ENCODE measurements at places on chromosomes 3 and 15.

- no peak for DNase-seq
These were observed 91.8 kb downstream of the ST8SIA2 start for GRCh38 chr15:92485441-92485840.

DNA sequence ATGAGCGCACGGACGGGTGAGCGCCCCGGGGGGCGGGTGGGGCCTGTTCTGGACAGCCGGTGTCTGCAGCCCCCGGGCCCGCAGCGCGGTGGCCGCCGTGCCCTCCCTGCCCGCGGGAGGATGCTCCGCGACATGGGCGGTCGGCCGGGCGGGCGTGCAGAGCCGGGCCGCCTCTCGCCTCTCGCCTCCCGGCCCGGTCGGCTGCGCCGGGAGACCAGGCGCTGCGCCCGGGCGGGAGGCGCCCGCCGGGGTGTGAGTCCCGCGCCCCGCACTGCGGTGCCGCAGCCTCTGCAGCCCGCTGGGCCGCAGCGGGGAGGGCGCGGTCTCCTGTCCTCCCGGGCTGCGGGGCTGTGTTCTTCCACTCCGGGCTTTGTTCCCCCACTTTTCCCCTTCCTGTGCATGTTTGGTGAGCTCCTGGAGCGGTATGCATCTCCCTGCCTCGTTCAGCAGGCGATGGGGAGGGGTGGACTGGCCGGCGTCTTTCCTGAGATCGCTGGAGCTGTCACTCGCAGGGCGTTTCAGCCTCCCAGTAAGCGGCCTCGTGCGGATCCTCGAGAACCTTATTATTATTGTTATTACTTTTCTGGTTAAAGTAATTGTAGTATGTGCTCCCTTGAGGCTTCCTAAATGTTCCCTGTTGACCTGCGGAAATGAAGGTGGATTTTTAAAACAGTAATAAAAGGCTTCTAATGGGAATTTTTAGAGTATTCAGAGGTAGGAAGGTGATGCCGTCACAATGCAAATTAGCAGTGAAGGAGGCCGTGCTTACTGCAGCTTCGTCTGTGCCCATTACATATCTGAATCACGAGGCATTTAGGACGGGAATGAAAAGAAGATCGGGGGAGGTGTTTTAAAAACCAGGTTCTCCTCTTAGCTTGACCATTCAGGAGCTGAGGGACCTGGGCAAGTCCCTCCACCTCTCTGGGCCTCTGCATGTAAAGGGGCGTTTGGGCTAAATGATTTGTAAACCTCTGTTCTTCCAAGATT, 593 bp downstream of the TMOD2 start:
- DNase-seq = no peak

DNA sequence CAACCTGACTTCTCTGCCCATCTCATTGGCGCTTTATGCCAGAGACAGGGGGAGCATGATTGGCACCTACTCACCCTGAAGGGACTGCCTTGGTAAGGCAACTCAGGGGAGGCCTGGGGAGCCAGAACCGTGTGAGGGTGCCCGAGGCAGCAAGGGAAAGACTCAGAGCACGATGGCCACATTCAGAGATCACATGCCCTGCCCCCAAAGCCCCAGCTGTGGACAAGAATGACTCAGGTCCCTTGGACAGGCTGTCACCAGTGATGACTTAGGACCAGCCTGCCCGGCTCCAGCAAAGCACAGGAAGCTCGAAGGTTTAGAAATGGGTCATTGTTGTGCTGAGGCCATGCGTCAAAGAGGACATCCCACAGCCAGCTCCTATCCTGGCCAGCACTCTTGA, 49.1 kb upstream of the LIMD1 start:
- DNase-seq = no peak

DNA sequence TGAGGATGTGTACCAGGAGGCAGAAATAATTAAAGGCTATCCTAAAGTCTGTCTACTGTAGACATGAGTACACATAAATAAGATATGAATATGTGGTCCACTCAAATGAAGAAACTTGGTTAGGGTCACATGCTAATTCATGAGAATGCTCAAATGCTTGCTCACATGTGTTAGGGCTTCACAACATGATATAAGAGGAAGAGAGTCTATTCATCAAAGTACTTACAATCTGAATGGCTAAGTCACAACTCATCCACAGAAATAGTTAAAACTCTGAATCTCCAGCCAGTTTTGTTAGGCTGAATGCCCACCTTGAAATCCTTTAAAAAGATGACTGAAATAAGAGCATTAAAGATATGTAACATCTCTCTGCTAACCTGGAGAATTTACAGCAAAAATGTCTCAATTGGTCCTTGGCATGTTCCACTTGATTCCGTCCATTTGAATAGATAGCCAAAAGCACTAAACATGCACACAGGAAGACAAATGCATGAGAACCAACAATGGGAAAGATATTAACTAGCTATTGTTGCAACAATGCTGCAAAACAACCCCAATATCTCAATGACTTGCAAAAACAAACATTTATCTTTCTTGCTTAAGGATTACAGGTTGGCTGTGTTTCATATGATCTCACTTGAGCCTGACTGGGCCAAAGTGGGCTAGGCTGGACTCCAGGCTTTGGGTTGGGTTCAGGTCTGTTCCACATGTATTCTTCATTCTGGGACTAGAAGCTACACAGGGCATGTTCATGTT, 10.6 kb upstream of the TBC1D5 start:
- DNase-seq = no peak

DNA sequence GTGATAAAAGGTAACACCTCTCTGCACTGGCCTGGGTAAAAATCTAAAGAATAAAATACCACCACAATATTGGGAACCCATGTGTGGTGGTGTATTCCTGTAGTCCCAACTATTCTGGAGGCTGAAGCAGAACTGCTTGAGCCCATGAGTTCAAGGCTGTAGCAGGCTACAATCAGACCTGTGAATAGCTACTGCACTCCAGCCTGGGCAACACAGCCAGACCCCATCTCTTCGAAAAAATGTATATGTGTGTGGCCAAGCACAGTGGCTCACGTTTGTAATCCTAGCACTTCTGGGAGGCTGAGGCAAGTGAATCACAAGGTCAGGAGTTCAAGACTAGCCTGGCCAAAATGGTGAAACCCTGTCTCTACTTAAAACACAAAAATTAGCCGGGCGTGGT, 1.8 kb upstream of the RPL14 start:
- no peak for DNase-seq

DNA sequence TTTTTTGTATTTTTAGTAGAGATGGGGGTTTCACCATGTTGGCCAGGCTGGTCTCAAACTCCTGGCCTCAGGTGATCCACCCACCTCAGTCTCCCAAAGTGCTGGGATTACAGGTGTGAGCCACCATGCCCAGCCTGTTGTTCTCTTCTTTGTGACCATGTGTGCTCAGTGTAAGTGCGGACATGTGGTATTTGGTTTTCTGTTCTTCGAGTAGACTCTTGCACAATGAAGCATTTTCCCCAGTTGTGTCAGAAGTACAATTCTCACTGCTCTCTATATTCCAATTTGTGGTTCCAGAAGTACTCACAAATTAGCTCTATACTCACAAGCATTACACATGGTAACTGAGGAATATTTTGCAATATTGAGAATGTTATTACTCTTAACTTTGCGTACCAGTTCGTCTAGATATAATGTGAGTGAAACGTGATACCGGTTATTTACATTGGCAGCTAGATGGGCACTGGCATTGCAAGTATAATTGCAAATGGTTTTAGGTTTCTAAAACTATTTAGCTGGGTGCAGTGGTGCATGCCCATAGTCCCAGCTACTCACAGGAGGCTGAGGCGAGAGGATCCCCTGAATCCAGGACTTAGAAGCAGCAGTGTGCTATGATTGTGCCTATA, 34.2 kb upstream of the MTMR14 start:
- no peak for DNase-seq

- DNase-seq = no peak
These were observed 37.9 kb downstream of the ANKDD1A start for GRCh38 chr15:64949383-64950186.

DNA sequence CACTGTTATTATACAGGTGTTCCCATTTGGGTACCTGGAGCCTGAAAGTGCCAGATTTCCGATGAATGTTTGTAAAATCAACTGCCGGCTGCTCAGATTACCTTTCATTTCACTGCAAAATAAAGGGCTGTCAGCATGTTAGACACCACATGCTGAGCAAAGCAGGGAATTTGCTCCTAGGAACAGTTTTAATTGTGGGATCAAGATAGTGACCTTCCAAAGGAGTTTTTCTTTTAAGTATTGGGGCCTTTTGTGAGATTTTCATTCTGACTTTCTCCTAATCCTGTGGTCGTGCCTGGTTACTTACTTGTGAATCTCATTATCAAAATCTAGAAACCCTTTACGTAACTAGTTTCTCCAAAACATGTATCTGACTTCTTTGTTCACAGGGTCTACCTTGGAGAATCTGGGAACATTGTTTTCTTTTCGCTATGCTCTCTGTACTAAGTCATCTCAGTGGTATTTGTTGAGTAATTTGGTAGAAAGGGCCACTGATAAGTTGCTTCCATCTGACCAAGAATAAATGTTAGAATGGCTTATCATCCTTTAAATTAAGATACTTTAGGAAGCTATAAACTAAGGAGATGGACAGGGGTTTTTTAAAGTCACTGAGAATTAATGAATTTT, 40.8 kb upstream of the LRTM1 start:
- DNase-seq = no peak

GRCh38 chr15:78405336-78405924, 32.6 kb upstream of the IREB2 start:
- DNase-seq = no peak

DNA sequence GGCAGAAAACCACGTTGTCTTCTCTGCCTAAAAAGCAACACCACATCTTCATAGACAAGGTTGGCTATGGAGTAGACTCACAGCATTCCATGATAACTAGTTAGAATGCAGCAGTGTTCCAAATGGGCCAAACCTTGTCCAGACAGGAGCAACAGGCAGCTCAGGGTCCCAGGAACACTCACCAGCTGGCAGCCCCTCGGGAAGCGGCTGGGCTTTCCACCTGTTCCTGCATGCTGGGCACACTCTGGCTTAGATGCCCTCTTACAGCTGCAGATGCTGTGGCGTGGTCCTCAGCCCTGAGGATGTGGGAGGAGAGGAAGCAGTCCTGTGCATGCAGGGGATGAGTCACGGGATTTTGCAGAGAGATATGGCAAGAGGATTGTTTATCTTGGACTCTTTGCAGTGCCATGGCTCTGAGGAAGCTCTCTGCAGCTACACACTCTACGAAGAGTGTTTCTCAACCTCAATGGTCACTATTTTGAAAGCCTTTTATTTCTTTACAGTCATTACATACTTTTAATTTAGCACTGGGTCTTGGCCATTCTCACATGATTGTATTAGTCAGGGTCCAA, 11.3 kb downstream of the NRROS start:
- no peak for DNase-seq

DNA sequence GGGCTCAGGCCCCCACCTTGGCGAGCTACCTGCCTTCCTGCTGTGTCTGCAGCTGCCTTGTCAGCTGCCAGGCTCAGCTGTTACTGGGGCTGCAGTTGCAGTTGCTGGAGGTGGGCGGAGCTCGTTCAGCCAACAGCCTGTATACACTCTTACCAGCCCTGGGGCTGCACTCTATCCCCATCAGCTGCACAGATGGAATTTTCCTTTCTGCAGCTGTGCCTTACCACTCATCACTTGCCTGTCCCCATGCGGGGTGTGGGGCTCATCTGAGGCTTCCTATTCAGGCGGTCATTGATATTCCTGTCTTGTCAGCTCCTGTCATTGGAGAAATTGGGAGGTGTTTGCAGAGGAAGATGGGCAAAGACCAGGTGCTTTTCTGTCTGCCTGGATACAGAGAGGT, 9.1 kb upstream of the SYN2 start:
- no peak for DNase-seq

GRCh38 chr3:152258448-152259393, 10.0 kb upstream of the MBNL1 start:
- DNase-seq = no peak

DNA sequence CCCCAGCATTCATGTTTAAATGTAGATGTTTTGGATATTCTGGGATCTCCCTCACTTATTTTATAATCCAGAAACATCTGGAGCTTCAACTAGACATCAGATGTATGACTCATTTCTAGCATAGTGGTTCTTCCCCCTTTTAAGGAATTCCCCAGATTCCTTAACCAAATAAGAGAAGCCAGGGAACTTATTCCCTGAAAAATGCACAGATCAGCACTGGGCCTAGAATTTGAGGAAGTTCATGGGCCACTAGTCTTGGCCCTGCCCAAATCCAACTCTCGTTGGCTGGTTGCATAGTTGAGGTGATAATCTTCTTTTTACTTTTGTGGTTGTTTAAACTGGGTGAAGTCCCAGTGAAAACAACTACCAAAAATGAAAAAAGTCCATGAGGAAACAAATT, 20.4 kb downstream of the RARRES1 start:
- no peak for DNase-seq

- no peak for DNase-seq
These were observed 866 bp upstream of the CD276 start for GRCh38 chr15:73683257-73683776.

DNA sequence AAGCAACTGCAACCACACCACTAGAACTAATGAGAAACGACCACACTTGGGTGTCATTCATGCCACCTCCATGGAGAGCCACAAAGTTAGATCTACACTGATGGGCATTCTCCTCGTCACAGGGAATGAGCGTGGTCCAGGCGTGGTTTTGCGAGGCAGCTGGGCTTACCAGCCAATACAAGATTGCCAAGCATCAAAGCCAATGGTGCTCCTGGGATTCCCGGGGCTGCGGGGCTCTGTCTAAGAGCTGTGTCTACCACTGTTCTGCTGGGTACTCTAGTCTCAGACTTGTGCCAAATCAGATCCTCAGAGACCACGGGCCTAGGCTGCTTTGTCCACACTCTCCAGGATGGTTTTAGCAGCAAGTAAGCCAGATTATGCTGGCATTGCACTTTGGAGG, 43.8 kb downstream of the RAB6B start:
- DNase-seq = no peak

DNA sequence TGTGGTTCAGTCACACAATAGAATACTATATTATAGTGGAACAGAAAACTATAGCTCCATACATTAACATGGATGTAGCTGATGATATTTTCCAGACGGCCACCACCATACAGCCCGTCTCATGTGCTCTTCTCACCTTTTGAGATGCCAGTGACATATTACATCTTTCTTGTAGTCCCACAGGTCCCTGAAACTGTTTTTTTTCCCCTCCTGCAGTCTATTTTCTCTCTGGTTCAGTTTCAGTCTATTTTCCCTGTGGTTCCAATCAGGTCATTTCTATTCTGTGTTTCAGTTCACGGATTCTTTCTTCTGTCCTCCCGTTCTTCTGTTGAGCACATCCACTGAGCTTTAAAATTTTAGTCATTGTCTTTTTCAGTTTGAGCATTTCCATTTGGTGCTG, 72.2 kb downstream of the PPCDC start:
- no peak for DNase-seq

DNA sequence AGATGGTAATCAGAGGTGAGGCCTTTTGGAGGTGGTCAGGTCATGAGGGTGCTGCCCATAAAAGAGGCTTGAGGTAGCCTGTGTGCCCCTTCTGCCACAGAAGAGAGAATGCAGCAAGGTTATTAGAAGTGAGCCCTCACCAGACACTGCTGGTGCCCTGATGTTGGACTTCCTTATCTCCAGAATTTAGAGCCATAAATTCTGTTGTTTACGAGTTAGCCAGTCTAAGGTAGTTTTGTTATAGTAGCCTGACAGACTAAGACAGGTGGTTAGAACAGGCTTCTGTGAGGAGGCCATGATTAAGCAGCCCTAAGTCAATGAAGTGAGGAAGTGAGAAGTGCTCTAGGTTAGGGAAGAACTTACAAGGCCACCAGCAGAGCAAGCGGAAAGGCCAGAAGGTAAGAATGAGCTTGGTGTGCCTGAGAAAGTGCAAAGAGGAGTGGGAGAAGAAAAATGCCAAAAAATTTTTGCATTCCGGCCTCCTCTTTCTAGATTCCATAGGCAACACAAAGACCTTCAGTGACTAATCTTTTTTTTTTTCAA, 44.2 kb upstream of the STT3B start:
- DNase-seq = no peak

- no peak for DNase-seq
These were observed 141.6 kb downstream of the DNAJB8 start for GRCh38 chr3:128324911-128325592.
